ENCODE measurements at places on chromosomes 5 and 9.

DNA sequence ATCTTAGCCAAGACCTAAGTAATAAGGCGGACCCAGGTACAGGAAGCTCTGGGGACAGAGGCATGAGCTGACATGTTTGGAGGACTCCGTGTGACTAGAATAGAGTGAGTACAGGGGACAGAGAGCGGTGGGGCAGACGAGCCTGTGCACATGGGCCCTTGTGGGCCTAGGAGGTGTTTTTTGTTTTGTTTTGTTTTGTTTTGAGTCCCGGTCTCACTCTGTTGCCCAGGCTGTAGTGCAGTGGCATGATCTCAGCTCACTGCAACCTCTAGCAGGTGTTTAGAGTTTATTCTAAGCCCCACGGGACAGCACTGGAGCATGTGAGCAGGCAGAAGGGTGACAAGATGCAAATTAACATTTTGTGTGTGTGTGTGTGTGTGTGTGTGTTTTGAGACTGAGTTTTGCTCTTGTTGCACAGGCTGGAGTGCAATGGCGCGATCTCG lies 3.1 kb upstream of the EEIG1 start:
- DNase-seq: no peak

DNA sequence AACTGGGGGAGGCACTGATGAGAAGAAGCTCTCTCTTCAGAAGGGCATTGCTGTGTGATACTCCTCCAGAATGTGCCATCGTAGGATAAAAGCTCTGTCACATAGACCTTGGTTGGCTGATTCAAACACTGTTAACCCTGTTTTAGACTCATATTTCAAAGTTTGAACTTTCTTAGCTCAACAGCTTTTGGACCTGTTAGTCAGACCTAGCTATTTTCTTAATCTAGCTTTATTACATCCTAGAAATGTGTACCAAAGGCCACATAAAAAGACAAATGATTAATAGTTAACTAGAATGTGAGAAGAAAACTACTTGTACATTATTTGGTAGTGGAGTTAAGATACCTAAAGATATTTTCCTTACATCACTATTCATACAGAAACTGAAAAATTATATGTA lies 4.3 kb downstream of the RHOBTB3 start:
- no peak for DNase-seq

- DNase-seq: no peak
Observed at GRCh38 chr5:96572864-96573512, 89.2 kb upstream of the CAST start.

DNA sequence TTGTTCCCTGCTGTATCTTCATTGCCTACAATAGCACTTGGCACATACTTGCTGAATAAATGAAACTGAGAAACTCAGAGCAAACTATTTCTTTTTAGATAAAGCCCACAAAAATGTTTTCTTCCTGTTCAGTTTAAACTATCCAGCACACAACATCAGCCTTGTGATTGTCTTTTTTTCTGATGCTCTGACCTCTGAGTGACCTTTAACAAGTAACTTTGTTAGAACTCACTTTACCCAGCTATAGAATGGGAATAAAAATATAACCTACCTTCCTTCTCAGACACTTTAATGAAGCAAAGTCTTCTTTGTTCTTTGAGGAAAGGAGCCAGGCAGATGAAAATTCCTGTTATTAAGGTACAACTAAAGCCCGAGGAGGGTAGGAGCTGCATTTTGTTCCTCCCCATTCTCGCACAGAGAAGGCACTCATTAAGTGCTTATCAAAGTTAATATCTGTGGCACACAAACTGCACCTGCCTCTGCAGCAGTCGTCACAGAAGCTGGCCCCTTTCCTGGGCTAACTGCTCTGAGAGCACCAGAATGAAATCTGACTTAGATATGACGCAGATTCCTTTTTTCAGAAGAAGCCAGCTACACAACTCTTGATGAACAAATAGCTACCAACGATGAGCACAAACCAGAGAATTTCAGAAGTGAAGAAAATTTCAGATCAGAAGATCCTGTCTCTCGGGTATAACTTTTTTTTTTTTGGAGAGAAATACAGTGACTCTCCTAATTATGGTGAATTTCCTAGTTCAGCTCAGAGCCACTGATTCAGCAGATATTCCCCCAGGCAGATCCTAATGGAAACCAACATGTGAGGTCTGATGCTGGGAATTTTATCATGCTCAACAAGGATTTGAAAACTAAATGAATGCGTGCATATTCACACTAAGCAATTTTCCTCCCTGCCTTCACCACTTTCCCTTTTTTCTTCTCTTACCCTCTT lies 31.0 kb upstream of the NR3C1 start:
- no peak for DNase-seq

- no peak for DNase-seq
Observed at GRCh38 chr9:74858751-74859414, 28.8 kb downstream of the TRPM6 start.

Data from KBM-7 (cell line).